ENCODE measurements at places on chromosomes 6 and 20.
A peak's percentile ranks its signal among the peaks of the same experiment; 100 is the strongest.

GRCh38 chr6:109702791-109703190 lies 11.7 kb downstream of the FIG4 start:
- no peak for DNase-seq

- DNase-seq, result no peak
These were observed 651.3 kb downstream of the KIF16B start for GRCh38 chr20:15921930-15922329.

DNA sequence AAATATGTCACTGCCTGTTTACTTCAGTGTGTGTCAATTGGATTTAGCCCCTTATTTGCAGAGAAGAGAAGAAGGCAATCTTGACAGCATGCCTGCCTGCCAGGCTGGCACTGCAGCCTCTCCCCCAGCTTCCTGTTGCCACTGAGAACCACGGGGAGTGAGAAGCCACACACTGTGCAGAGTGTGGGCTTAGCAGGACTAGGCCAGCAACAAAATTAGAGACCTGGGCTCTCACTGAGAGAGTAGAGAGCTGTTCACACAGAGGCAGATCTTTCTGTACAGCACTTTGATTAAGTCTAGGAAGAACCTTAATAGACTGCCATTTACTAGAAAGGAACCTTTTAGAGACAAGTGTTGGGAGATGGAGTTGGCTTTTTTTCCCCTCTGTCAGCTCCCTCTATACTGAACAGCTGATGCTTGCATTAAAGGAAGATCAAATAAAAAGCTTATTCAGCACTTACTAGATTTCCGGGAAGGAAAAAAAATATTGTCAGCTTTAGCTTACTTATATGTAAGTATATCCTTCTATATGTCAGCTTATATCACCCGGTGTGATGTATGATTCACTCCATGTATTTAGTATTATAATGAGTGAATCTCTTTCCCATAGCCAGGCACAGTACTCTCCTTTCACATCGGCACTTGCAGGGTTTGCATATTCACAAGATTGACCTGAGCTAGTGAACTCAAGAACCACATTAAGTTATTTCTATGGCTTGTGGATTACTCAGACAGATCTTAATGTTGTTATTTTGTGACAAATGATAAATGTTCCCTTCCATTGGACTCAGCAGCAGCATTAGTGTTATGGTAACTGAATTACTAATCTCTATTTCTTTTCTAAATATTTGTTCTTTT lies 851.0 kb upstream of the EPHA7 start:
- DNase-seq, result no peak

- no peak for DNase-seq
These were observed 32.3 kb downstream of the NCR2 start for GRCh38 chr6:41367700-41368099.

DNA sequence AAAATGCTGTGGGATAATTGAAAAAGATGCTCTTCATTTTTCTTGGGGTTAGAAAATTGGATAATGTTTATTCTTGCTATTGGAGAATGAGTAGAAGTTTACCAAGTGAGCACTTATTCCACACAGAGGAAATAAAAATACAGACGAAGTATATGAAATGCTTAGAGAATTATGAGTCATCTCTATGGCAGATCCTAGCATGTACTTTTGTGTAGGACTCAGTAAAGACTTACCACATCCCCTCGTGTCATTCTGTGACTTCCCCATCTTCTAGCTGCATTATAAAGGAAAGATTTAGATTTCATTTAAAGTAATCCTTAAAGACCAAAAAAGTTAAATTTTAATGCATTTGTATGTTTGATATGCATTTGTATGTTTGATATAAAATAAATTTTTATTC lies 685.6 kb downstream of the TBC1D32 start:
- no peak for DNase-seq

- no peak for DNase-seq
These were observed 82.5 kb downstream of the TRIM27 start for GRCh38 chr6:28841290-28841689.

DNA sequence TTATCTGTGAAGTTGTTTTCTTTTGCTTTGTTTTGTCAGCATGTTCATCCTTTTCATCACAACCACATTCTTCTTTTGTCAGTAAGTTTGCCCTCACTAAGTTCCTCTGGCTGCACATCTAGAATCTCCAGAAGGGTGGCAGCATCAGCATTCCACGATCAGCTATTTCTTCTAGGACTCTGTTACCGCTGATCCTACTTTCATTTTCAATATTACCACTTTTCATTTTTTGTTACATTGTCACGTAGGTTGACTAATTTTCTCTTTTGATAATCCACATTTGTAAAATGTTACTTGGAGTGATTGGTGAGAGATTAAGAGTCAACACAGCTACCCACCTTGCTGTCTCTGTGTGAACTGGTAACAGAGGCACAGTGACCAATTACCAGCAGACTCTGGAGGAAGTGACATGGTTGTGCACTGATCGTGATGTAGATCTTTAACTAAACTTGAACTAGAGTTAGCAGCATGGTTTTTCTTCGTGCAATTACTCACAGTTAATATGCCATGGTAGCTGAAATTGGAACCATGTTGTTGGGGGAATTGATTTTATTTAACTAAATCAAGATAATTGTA lies 307.9 kb upstream of the SLC35B3 start:
- no peak for DNase-seq

GRCh38 chr20:13271098-13271497 lies 50.0 kb downstream of the ISM1 start:
- no peak for DNase-seq

- no peak for DNase-seq
These were observed 45.1 kb upstream of the TMEM30A start for GRCh38 chr6:75329703-75330102.

GRCh38 chr6:16503970-16504415 lies 257.3 kb downstream of the ATXN1 start:
- DNase-seq, result no peak

GRCh38 chr6:6971369-6971768 lies 136.4 kb upstream of the RREB1 start:
- DNase-seq, result no peak

DNA sequence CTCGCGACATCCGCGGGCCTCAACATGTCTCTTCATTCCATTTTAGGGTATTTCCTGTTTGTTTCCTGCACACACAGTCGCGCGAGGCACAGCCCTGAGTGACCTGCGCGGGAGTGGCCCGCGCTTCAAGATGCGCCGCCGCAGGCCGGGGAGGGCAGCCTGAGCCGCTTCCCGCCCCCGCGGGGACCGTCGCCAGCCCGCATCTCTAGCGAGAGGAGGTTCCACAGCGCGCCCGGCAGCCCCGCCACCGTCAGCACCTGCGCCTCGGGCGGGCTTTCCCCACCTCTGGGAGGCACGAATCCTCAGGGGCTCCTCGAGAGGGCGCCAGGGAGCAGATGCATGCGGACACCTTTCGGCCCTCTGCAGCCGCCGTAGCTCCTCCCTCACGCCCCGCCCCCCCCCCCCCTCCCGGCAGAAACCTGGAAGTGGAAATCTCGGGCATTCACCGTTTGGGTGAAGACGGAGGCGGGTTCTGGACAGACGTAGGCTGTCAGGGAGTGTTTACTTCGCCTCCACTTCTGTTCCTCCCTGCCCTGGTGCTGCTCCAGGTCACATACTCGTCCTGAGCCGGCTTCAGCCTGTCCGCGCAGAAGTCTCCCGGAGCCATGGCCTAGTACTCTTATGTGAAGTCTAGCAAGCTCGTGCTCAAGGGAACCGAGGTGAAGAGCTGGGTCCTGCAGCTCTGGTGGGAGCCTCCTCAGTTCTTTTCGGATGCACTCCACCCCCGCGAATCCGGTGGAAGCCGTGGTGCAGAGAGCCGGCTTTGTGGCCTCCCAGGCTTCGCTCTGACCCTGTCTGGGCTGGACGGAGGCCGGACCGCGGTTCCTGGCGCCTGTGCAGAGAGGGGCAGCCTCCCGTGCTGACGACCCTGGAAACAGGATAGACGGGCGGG lies 880.5 kb upstream of the DEFB115 start:
- DNase-seq, result peak; percentile 97

- no peak for DNase-seq
These were observed 2.2 kb upstream of the CENPB start for GRCh38 chr20:3788685-3789155.

- no peak for DNase-seq
These were observed 20.8 kb downstream of the PABPC1L start for GRCh38 chr20:44930517-44931168.

GRCh38 chr6:109243863-109244825 lies 138.1 kb downstream of the CD164 start:
- DNase-seq, result no peak

GRCh38 chr20:61937963-61938838 lies 127.5 kb downstream of the TAF4 start:
- peak; percentile 54 for DNase-seq

All from activated effector memory CD4-positive, alpha-beta T cell treated with anti-CD3 and anti-CD28 coated beads, Interleukin-2, amount 50 U/mL, for 16 hours (primary cell).